Stimulated activated CD8-positive, alpha-beta memory T cell treated with anti-CD3 and anti-CD28 coated beads, Interleukin-4, amount 100 ng/mL, for 1 hour (primary cell): ENCODE measurements at places on chromosomes 2 and 18.
A peak's percentile ranks its signal among the peaks of the same experiment; 100 is the strongest.

DNA sequence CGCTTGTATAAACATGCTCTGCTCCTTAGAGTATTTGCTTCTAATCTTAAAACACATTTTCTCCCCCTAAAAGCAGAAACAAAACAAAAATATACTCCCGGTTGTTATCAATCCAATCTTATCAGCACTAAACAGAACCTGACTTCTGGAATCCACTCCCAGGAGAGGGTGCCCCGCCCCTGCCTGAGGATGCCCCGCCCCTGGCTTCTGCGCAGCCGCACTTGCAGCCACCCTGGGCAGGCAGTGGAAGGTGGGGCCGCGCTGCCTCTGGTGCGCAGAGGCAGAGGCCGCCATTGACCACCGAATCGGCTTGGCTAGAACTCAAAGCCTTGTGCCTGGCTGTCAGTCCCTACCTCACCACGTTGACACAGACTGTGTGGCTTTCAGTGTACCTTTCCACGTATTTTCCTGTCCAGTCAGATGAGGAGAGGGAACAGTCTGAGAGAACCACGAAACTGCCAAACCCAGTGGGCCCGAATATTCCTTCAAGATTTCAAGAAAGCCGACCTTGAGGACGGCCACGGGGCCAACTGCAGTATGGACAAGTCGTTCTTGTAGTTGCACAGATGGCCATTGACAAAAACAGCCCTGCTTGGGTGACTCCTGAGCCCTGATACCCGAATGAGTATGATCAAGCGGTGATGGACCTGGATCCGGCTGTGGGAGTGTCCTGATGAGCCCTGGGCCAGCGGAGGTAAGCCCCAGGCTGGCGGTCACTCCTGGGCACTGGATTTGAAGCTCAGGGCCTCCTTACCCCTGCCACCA lies 46.2 kb upstream of the ARHGAP28 start:
- no peak for DNase-seq

DNA sequence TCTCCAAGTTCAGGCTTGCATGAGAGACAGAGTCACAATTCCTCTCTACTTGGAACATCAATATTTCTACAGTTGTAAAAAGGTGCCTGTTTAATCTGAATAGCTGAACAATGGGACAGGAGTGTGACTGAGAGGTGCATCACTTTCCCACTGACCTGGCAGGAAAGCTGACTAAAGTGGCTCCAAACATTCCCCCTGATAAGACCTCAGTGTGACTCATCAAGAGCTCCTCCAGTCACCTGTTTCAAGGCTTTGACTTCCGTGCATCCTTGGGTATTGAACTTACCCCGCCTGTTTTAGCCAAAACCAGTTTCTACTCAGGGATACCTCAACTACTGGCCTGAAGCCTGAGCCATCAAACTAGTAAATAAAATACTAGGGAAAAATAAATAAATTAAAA lies 453.9 kb upstream of the DDX18 start:
- DNase-seq, result no peak

- DNase-seq, result no peak
Measured at GRCh38 chr2:81249152-81249551, 944.6 kb upstream of the LRRTM1 start.

DNA sequence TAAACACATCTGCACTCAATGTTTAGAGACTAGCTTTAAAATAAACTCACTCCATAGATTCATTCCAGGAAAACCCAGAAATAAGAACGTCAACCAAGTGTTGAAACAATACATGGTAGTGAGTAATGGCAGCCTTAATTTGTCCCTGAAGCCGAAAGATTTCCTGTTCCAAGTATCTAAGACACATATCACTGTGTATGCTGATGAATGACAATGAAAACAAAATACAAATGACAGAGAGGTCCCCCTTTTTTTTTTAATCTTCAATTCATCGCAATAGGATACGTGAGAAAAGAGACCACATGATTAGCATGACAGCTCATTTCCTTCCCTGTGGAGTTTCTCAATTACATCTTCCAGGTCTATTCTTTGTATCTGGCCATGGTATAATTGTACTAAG lies 160.5 kb upstream of the STK17B start:
- DNase-seq, result no peak

DNA sequence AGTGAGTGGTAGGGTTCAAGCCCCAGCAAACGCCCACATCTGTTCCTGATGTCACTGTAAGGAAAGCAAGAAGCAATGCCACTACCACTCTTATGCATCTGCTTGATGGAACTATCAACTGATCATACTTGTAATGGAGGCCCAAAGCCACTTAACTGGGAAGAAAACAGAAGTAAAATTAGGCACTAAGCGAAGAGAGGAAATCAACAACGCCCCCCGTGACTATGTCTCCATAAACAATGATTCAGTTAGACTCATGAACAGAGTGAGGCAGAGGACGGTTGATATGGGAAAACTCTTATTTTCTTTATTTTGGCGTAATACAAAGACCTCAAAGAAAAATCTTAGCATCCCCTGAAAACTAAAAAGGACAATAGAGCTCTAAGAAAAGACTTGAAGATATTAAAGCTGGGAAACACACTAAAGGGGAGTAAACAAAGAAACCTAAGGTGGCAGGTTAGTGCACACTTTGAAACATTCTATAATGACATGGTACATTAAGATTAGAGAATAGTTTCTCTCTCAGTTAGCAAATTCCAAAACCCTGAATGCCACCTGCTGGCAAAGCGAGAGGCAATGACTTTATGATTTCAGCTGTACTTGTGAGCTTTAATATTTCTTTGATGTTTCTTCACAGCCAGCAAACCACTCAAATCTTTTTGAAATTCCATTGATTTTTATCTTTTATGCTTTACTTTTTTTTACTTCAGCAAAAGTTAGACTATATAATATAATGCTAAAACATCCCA lies 86.5 kb downstream of the LRP2 start:
- DNase-seq, result no peak

DNA sequence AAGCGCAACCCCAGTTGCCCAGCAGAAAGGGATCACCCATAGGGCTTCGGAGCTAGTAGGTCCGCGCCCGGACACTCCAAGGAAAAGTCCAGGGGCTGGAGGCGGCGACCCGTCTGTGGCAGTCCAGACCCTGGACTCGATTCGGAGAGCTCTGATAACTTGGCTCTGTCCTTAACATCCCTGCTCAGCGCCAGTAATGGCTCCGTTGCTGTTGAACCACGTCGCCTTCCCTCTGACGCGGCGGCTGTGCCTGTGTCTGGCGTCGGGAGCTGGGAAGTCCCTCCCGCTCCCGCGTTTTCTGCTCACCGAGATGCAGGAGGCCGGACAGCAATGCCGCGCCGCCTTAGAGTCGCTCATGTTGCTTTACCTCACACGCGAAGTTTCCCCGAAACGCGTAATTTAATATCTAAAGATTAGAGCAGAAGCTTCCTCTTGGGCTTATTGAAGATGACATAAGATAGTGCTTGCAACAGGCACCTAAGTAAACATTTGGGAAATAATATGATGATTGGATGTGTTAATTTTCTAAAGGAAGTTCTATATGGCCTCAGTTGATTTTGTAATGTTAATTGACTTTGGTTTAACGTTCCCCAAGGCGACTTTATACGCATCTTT lies 1.3 kb upstream of the ZBTB14 start:
- peak; percentile 18 for DNase-seq

- no peak for DNase-seq
Measured at GRCh38 chr2:123913143-123913735, 111.8 kb upstream of the CNTNAP5 start.

- DNase-seq, result no peak
Measured at GRCh38 chr2:67268797-67269196, 128.3 kb upstream of the ETAA1 start.

GRCh38 chr2:151268085-151268484 lies 6.4 kb upstream of the RBM43 start:
- no peak for DNase-seq

- DNase-seq, result no peak
Measured at GRCh38 chr2:134432435-134432883, 178.6 kb downstream of the MGAT5 start.

- no peak for DNase-seq
Measured at GRCh38 chr2:196112418-196113034, 43.9 kb upstream of the DNAH7 start.

DNA sequence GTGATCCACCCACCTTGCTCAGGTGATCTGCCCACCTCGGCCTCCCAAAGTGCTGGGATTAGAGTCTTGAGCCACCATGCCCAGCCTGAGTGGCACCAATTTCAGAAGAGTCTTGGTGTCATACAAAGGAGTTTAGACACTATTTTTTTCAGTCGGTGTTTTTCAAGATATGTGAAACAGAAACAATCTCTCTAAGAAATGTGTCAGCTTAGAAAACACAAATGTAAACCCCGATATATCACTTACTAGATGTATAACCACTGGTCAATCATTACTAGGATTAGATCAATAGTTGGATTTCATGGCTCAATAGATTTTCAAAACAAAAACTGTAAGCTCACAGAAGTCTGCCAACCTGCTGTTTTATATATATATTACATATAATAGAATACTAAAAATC lies 67.2 kb upstream of the FRZB start:
- no peak for DNase-seq

- no peak for DNase-seq
Measured at GRCh38 chr18:46677611-46678010, 20.6 kb upstream of the LOXHD1 start.

DNA sequence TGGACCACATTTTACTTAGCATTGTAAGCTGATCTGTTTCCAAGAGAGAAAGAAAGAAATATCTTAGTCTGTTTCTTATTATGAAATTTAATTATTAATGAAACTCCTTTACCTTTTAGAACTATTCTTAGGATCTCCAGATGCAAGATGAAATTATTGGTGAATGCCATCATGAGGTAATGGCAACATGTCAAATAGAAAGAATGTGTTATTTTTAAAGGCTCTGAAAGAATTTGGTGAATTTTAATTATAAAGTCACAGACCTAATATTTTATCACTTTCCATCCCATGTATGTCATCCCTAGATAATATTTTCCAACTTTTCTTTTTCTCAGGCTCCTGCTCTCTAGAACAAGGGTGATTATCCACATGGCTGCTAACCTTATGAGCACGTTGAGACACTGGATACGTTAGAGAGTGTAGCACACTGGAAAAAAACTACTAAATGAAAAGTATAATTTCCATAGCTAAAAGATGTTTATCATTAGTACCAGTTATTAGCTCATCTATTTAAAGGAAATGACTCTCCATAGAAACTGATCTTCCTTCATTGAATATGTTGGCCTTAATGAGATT lies 95.2 kb upstream of the SCG2 start:
- DNase-seq, result no peak

- DNase-seq, result no peak
Measured at GRCh38 chr18:40066368-40066767, 1888.7 kb upstream of the PIK3C3 start.

- DNase-seq, result no peak
Measured at GRCh38 chr2:198499539-198499938, 695.1 kb downstream of the PLCL1 start.

GRCh38 chr2:392926-393280 lies 105.0 kb upstream of the ALKAL2 start:
- no peak for DNase-seq

GRCh38 chr2:65710779-65711295 lies 278.4 kb upstream of the SPRED2 start:
- no peak for DNase-seq

DNA sequence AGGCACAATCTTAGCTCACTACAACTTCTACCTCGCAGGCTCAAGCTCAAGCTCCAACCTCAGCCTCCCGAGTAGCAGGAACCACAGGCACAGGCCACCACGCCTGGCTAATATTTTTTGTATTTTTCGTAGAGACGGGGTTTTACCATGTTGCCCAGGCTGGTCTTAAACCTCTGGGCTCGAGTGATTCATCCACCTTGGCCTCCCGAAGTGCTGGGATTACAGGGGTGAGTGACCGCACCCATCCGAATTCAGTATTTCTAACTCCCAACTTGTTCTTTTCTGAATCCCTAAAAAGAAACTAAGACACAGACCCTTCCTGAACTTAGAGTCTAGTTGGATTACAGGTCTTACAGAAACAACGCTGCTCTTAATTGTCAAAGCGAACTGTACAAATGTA lies 32.3 kb upstream of the ACSL3 start:
- DNase-seq, result no peak

GRCh38 chr2:133146893-133147292 lies 421.4 kb downstream of the NCKAP5 start:
- no peak for DNase-seq

DNA sequence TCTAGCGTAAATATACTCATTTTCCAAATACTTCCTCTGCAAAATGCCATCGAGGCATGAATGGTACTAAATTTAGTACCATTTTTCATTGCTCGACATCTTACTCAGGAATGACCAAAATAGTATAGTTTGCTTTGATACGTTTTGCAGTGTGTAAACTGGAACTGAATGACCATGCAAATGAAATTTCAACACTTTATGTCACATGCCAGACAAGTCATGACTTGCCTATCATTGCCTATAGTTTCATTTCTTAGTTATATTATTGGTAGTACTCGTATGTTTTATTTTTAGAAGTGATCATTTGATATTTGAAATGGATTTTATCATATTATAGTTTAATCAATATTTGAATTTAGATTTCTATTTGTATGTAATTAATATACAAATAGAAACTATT lies 9.1 kb downstream of the MSTN start:
- no peak for DNase-seq

DNA sequence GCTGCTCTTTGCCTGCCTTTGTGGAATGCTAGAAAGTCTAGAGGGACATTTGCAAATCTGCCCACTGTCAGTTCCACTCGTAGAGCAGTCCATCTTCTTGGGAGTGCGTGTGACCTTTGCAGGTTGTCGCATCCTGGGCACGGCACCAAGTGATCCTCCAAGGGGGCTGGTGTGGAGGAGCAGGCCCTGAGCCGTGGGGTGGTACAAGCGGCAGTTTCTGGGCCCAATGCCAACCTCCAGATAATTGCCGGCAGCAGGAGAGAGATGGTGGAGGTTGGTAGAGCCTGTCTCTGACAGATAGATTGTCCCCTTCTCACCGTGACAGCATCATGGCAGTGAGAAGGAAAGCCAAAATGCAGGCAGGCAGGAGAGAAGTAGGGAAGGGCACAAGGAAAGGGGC lies 150.7 kb upstream of the SLC14A2 start:
- DNase-seq, result no peak

GRCh38 chr18:40864846-40865245 lies 1090.2 kb upstream of the PIK3C3 start:
- DNase-seq, result no peak

GRCh38 chr2:55165626-55166025 lies 66.5 kb downstream of the CLHC1 start:
- no peak for DNase-seq

- DNase-seq, result no peak
Measured at GRCh38 chr2:54274781-54275242, 18.8 kb upstream of the TSPYL6 start.

- no peak for DNase-seq
Measured at GRCh38 chr2:131016826-131017741, 76.2 kb downstream of the FAM168B start.
